ENCODE measurements at places on chromosomes 11 and 22.

DNA sequence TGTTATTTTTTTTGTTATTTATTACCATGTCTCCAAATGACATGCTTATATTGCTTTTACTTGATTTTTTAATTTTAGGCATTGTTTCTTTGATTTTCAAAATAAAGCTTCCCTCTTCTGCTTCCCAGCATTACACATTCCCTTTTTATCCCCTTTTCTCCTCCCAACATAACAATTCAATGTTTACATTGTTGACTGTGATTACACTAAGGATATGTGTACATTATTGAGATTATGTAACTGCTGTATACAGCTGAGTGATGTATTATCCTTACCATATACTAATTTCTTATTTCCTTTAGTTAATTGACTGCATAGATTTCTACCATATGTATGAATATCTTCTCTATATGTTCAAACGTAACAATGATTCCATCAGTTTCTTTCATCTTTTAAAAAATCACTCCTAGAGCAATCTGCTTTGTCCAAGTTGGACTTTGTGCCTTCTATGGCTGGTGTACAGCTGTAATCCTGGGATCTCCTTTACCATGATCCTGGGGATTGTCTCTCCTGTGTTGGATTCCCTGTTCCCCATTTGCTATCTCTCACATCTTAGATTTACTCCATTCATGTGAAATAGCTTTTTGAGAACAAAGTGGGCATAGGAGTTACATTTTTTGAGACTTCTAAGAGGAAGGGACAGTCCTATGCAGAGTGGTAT, 21.6 kb downstream of the AASDHPPT start:
- DNase-seq: no peak

DNA sequence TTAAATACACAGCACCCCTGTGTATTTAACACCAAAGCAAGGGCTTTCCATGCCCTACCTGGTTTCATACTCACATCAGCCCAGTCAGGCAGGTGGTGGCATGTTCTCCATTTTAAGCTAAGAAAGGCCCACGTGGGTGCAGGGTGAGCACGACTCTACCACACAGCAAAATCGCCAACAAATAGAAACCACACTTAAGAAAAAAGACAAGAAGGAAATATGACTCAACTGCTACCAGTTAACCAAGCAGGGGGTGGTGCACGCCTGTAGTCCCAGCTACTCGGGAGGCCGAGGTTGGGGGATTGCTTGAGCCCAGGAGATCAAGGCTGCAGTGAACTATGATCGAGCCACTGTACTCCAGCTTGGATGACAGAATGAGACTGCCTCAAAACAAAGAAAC, 35.2 kb upstream of the TFIP11 start:
- DNase-seq: no peak

GRCh38 chr11:29750392-29750791, 266.4 kb downstream of the KCNA4 start:
- DNase-seq: no peak

DNA sequence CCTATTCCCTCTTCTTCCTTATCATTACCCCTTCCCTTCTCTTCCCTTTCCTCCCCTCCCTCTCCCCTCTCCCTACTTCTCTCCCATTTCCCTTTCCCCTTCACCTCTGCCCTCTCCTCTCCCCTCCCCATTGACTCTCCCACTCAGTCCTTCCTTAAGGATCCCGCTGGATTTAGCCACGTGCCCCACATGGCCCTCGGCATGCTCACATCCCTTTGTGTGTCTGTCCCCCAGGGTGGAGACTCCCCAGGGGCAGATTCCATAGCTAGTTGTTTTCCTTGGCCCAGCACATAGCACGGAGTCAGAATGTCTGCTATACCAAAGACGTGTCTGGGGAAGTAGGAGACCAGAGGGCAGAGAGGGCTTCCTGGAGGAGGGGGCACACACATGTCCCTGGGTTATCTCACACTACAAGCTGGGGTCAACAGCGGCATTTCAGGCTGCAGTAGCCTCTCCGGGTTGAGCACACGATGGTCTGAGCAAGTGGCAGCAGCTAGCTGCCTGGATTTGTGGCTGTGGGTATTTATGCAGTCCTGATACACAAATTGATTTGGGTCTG, 487.0 kb downstream of the TBC1D22A start:
- no peak for DNase-seq

- no peak for DNase-seq
Observed at GRCh38 chr22:49489821-49490220, 337.9 kb downstream of the BRD1 start.

- no peak for DNase-seq
Observed at GRCh38 chr11:112624431-112624830, 336.8 kb upstream of the NCAM1 start.

DNA sequence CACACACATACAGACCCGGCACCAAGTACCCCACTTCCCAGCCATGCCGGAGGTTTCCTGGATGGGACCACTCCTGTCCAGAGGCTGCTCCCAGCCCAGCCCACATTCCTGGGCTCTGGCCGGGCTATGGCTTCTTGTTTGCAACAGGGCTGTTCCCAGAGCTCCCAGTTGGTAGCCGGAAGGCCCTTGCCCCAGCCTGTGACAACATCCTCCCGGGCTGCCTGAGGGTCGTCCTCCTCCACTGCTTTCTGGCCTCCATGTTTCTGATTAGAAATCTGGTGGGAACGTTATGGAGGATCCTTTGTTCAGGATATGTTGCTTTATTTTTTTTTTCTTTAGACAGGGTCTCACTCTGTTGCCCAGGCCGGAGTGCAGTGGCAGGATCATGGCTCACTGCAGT, 952 bp upstream of the CYP2D6 start:
- DNase-seq: no peak

GRCh38 chr22:47366026-47366767, 603.7 kb downstream of the TBC1D22A start:
- DNase-seq: no peak

DNA sequence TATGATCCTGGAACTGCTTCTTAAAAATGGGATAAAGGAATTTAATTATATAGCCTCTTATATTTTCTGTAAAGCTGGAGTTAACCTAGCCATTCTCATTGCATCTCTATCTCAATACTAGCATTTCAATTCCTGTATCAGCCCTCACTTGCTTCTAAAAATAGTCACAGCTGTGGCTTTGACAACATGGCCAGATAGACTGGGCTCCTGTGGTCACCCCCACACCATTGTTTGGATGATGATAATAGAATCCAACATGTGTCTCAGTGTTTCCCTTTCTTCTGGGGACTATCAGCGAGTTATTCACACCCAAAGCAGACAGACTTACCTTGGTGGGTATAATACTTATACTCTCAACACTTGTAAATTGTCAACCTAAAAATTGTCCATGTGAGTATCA, 6.9 kb downstream of the VWA5A start:
- DNase-seq: no peak

GRCh38 chr11:88231894-88232482, 56.7 kb upstream of the RAB38 start:
- DNase-seq: no peak

DNA sequence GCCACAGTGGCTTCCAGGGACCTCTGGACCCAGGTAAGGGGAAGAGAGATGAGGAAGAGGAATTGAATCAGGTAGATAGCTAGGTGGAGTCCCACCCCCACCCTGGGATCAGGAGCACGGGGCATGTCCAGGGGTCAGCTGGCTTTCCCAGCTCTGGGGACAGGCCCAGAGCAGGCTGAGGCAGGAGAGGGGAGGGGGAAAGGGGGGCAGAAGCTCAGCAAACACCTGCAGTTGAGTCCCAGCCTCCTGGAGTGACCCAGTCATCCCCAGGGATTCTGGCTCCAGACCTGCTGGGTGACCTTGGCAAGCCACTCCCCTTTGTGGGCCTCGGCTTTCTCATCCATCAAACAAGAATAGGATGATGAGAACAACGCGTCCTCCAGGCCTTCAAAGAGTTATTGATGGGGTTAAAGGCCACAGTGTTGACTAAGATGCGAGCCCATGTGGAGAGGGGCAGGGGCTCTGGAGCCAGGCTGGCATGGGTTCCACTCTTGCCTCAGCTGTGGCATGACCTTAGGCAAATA, 16.0 kb downstream of the STARD10 start:
- DNase-seq: no peak

DNA sequence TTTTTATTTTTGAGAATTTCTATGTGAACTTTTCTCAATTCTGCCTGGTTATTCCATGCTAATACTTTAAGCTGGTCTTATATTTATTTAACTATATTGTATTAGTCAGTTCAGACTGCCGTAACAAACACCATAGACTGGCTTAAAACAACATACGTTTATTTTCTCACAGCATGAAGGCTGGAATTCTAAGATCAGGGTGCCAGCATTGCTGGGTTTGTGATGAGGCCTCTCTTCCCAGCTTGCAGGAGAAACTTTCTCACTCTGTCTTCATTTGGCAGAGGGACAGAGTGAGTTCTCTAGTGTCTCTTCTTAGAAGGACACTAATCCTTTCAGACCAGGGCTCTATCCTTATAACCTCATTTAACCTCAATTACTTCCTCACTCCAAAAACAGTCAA, 16.2 kb upstream of the TEAD1 start:
- no peak for DNase-seq

DNA sequence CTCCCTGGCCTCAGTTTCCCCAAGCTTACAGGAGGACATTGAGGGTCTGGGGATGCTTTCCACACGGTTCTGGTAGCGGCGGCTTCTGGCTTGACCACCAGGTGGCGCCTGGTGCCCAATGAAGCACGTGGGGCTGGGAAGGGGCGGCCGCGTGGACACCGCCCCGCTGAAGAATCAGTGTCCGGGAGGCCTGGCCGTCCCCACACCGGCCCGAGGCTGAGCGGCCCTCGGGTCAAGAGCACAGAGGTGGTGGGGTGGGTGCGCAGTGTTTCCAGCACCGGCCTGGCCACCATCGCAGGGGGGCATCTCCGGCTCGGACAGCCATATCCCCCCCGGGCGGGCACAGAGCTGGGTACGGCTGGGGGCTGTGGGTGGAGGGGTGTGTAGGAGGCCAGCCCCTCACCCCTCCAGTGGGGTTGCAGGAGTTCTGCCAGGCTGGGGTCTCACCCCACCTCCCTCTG, 27.8 kb upstream of the PPARA start:
- DNase-seq: peak; percentile 40

DNA sequence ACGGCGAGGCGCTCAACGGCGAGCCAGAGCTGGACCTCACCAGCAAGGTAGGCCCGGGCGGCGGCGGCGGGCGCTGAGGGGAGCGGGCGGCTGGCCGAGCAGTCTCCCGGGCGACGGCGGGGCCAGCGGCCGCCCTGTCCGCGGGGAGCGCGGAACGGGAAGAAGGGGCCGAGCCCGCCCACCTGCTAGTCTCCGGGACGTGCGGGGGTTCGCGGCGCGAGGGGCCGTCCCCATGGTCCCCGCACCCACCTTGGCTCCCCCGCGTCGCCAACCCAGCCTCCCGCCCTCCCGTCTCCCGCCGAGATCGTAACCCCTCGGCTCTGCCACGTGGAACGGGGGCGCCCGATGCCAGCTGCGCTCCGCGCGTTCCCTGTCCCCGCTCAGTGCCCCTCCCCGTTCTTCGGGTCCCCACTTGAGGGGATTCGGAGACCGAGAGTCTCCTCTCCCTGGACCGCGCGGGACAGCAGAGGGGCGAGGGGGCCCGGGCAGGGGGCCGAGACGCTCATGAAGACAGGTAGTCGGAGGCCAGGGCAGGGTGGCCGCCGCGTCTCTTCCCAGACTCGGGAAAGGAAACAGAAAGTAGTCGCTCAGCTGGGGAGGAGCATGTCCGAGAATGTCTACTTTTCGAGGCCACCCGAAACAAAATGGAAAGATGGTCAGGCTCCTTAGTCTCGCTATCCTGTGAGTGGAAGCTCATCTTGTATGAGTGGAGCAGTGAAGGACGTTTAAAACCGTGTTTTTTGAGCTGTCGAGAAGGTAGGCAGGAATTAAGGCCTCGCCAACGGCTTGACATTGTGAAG, 557 bp downstream of the GTPBP1 start:
- peak; percentile 13 for DNase-seq

Data from activated CD4-positive, CD25-positive, alpha-beta regulatory T cell treated with anti-CD3 and anti-CD28 coated beads, Interleukin-2, amount 50 U/mL, for 16 hours (primary cell).